ENCODE measurements at places on chromosomes 16 and 17.
A peak's percentile ranks its signal among the peaks of the same experiment; 100 is the strongest.

- DNase-seq = peak; percentile 29
Measured at GRCh38 chr17:50266384-50267073, 7.7 kb upstream of the TMEM92 start.

DNA sequence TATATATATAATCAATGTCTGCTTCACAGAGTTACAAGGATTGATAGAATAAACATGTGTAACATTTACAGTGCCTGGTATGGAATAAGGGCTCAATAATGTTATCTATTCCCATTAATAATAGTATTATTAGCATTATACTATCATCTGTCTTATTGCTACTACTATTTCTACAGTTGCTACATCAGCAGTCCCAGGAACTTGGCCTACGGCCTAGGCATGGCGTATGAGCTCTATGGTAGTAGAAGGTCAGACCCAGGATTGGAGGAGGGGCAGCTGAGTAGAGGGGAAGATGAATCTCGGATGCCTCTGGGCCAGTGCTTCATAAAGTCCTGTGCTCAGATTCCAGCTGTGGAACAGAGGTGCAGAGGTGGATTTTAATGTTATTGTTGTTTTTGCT lies 146.3 kb upstream of the TBX2 start:
- no peak for DNase-seq

- no peak for DNase-seq
Measured at GRCh38 chr17:2363851-2364762, 26.8 kb downstream of the SGSM2 start.

DNA sequence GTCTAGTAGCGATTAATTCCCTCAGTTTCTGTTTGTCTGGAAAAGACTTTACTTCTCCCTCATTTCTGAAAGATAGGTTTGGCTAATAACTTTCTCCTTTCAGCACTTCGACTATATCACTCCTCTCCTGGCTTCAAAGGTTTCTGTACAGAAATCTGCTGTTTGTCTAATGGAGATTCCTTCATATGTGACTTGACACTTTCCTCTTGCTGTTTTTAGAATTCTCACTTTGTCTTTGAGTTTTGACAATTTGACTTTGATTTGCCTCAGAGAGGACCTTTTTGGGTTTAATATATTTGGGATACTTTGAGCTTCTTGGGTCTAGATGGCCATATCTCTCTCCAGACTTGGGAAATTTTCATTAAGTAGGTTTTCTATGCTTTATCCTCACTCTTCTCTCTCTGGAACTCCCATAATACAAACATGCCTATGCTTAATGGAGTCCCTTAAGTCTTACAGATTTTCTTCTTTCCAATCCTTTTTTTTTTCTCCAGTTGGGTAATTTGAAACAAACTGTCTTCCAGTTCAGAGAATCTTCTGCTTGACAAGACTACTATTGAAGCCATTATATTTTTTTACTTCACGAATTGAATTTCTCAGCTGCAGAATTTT lies 7.8 kb upstream of the PRSS21 start:
- no peak for DNase-seq

- peak; percentile 8 for DNase-seq
Measured at GRCh38 chr16:22141767-22142166, 20.5 kb upstream of the SDR42E2 start.

DNA sequence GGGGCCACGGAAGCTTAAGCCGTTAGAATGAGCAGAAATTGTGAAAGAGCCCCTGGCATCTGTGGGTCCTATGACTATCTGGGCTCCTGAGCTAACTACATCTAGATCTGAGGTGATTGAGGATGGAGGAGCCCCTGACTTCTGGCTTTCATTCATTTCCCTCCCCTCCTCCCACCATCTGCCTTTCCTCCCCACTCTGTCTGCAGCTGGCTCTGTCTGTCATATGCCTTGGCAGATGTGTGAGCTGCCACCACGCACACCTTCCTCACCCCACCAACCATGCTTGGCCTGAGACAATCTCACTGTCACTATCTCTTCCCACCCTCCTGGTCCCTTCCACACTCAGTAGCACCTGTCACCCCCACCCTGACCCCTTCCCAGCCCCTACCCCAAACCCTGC lies 5.1 kb downstream of the CD300E start:
- no peak for DNase-seq
